ENCODE measurements at places on chromosomes 4 and X.
A peak's percentile ranks its signal among the peaks of the same experiment; 100 is the strongest.

DNA sequence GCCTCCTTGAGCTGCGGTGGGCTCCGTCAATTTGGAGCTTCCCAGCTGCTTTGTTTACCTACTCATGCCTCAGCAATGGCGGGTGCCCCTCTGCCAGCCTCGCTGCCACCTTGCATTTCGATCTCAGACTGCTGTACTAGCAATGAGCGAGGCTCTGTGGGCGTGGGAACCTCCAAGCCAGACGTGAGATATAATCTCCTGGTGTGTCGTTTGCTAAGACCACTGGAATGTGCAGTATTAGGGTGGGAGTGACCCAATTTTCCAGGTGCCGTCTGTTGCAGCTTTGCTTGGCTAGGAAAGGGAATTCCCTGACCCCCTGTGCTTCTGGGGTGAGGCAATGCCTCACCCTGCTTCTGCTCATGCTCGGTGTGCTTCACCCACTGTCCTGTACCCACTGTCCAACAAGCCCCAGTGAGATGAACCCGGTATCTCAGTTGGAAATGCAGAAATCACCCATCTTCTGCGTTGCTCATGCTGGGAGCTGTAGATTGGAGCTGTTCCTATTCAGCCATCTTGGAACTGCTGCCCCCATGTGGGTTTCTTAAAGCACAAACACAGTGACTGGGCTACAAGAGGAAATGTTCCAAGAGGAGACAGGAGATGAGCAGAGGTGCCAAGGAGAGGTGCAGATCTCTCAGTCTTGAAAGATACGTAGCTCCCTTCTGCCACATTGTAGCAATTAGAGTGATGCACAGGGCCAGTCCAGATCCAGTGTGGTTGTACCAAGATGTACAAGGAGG is 193.0 kb upstream of the IGFBP7 start:
- DNase-seq, result no peak

DNA sequence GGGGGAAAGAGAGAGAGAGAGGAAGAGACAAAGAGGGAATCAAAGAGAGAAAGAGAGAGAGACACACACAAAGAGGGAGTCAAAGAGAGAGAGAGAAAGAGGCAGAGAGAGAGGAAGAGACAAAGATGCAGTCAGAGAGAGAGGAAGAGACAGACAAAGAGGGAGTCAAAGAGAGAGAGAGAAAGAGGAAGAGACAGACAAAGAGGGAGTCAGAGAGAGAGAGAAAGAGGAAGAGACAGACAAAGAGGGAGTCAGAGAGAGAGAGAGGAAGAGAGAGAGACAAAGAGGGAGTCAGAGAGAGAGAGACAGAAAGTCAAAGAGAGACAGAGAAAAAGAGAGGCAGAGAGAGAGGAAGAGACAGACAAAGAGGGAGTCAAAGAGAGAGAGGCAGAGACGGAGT is 45.5 kb downstream of the MAGEA9 start:
- DNase-seq, result no peak

GRCh38 chr4:119048446-119048845 is 87.2 kb upstream of the MYOZ2 start:
- no peak for DNase-seq

DNA sequence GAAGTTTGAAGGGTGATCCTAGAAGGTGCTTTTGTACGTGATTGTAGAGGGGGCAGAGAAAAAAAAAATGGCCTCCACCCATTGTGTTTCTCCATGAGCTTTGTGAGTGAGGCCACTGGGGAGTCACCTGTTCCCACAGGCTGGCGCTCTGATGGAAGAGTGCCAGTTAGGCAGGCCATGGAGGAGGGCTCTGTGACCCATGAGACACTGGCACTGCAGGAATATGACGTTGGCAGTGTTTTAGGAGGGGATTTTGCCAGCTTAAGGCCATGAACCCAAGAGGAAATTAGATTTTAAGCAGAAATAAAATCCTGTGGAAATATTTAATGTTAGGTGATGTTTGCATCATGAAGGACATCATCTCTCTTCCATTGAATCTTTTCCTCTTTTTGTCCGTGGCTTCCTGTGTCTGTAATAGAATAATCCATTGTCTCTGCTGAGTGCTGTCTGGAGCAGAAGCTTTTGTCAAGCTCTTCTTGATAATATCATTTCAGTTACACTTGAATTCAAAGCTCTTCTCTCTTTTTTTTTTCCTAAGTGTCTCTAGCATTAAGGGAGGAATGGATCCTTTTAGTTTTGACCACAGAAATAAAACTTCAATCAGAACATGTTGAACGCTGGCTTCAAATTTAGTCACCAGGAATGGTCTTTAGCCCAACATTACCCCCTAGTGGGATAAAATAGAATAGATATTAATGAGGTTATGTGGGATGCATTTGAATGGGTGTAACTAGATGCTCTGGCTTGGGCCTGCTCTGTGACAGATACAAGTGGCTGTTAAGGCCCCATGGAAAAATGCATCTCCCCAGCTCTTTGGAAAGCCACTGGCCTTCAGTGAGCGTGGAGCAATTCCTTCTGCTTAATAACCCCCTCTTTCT is 41.0 kb upstream of the UCP1 start:
- no peak for DNase-seq

- no peak for DNase-seq
Measured at GRCh38 chr4:87081826-87082225, 138.6 kb downstream of the KLHL8 start.

DNA sequence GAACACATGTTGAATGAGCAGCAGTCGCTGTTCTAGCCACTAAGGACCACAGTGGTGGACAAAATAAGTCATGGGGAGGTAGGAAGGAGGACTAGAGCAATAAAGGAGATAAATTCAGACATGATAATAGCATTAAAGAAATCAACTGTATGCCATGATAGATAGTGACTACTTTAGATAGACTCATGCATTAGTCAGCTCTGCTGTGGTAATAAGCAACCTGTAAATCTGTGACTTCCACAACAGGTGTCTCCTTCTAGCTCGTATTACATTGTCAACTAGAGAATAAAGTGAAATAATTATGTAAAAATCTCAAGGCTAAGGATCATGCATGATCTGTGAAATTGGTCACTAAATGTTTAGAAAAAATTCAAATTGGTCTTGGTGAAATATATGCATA is 77.9 kb downstream of the WWC2 start:
- no peak for DNase-seq

GRCh38 chr4:1193206-1194009 is 21.0 kb upstream of the SPON2 start:
- DNase-seq, result no peak

DNA sequence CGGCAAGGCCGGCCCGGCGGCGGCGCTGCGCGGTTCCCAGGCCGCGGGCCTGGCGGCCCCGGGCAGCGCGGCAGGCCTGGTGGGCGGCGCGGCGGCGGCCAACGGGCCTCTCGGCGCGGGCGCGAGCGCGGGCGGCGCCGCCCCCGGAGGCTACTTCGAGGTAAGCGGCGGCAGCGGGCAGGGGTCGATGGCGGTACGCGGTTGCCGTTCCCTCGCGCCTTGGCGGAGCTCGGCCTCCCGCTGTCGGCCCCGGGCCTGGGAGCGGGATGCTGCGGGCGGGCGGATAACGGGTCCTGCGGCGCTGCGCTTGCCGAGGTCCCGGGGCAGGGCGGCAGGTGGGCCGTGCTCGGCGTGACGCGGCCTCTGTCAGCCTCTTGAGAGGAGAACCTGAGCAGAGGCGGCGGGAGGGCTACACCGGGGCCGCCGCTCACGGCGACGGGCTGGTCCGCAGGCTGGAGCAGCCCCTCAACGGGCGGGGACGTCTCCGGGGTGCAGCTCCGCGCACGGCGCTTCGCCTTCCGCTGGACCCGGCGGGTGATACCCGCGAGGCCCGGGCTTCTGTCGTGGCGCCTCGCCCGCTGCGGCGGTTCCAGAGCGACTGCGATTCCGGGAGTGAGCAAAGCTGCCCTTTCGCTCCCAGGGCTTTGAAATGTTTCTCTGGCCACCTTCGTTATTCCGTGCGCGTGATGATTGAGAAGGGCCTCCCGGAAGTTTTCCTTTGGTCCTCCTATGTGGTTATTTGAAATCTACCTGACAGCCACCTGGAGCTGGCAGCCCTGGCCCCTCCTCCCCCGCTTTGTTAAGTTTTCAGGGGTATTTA is 774 bp downstream of the FAM193A start:
- DNase-seq, result peak; percentile 39

DNA sequence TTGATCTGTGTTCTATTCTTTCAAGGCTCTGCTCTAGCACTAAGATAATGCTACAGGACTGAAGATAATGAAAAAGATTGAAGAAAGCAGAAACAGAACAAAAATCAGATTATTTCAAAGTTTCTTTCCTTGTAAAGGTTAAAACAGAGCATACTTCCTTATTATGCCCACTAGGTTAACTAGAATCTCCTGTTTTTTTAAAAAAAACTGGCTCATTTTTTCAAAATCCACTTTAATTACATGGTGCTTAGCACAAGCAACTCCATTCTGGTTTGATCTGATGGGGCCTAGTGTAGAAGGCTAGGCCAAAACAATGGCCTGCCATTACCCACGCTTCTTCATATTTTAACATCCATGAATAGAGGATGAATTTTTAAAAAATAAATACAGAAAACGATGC is 1.2 kb upstream of the UBA6 start:
- no peak for DNase-seq

DNA sequence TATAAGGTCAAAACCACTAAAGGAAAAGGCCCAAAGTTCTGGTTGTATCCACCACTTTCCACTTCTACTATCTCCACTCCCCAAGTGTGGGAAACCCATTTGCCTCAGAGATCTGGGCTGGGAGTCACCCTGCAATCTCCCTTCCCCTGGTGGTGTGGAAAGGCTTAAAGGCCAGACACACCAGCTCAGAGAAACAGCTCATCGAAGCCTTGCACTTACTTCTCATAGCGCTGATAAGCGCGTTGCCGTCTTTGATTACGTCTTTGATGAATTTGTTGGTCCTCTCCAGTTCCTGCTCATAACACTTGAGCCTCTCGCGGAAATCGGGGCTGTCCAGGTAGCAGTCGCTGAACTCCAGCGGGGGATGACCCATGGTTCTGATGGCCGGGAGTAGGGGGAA is 647 bp downstream of the OPHN1 start:
- no peak for DNase-seq

DNA sequence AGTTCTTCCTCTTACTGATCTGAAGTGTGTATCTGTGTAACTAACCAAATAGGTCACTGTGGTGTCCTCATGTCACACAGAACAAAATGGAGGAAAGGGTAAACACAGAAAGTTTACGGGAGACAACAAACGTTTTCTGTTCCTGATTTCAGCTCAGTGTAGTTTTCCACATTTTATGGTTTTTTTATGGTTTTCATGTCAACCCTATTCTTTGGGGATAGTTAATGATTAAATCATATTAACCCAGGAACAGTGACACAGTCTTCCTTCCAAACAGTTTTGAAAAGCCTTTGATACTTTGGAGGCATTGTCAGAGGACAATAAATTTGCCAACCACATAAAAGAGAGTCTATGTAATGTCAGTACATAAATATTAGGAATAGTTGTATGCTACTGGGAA is 4.2 kb downstream of the LNX1 start:
- DNase-seq, result no peak

DNA sequence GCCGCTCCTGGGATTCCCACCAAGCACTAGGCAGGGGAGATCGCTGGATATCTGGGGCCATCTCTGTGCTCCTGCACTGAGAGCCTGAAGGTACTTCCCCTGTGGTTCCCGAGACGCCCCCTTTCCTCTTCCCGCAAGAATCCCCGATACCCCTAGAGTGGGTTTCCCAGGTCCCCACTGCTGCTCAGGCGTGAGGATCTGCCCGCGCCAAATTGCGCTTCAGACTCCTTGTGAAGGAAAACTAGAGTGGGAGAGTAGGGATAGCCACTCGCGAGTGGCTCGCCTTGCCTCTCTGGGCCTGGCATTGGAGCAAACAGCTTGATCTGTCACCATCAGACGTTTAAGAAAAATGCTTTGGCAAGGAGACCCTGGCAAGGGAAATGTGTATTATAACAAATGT is 1.5 kb downstream of the IL1RAPL2 start:
- no peak for DNase-seq

DNA sequence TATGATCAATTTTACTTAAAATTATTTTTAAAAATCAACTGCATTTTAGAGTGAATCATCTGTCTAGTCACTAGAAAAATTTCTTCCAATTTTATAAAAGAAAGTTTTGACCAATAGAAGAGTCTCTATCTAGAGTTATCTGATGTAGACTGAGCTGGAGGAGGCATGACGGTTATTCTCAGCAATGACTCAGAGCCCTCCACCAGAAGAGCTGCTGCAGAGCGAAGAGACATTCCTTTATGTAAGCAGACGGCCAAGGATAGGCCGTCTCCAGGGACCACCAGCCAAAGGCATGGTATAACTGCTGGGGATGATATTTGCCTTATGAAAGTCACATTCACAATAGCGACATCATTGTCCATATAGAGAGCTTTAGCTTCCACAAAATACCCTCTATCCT is 23.0 kb downstream of the LDB2 start:
- DNase-seq, result no peak

- DNase-seq, result no peak
Measured at GRCh38 chrX:14673764-14674163, 144.4 kb downstream of the GLRA2 start.

GRCh38 chr4:185109736-185110135 is 33.3 kb upstream of the SLC25A4 start:
- DNase-seq, result no peak

- DNase-seq, result no peak
Measured at GRCh38 chr4:121728798-121729226, 32.0 kb upstream of the ANXA5 start.

DNA sequence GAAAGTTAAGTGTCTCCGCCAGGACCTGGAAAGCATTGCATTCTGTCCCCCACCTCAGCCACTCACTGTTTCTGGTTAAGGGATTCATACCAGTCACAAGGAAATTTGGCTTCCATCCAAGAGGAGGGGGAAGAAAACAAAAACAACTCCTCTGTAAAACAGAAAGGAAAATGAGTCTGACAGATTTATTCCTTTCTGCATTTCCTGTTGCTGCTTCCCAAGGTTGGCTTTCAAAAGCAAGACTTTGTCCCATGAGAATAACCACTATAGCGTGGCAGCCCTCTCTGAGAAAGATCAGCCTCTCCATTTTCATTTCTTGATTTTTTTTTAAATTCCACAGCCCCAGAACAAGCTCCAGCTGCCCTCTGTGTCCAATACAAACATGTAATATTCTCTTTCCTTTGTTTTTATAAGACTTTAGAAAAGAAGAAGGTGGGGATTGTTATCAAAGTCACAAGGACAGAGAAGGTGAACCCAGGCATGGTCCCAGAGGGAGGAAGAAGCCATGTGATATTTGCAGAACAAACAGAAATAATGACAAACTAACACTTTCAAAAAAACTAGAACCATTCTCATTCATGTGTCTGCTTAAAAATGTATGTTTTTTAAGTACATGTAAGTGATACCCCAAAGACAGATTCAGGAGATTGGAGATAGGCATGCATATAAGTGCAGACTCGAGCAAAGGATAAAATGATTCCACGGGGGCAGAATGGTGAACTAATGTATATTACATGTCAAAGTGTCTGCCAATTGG is 90.7 kb upstream of the DCLK2 start:
- DNase-seq, result no peak

GRCh38 chr4:54281054-54281766 is 52.1 kb downstream of the PDGFRA start:
- DNase-seq, result no peak

- DNase-seq, result no peak
Measured at GRCh38 chr4:38751341-38752010, 31.3 kb downstream of the TLR10 start.
